ENCODE measurements at places on chromosomes 7 and 10.

DNA sequence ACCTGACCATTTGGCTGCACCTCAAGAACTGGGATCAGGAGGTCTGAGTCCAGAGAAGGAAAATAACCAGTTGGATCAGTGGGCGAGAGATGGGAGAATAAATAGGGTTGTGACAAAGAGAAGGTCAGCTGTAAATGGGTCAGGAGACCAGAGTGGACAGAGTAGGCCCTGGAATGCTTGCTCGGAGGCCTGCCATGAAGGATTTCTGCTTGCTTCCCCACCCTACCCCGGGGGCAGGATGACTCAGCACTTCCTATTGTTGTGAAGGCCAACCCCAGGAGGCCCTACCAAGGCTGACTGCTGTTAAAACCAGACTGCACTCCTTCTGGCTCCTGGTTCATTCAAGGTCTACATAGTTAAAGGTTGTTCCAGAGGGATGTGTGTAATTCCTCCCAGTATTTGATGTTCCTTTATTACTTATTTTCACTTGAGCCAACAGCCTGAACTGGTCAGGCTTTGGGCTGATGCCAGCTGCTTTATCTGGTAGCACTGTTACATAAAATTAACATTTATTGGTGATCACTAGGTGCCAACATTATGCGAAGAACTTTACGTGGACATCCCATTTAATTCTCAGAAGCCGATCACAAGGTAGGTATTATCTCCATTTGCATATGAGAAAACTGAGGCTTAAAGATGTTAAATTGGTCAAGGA, 27.3 kb upstream of the IFRD1 start:
- DNase-seq: peak; percentile 96

GRCh38 chr7:114534953-114535352, 120.3 kb downstream of the FOXP2 start:
- no peak for DNase-seq

GRCh38 chr7:107446988-107447387, 22.9 kb upstream of the GPR22 start:
- peak; percentile 28 for DNase-seq

DNA sequence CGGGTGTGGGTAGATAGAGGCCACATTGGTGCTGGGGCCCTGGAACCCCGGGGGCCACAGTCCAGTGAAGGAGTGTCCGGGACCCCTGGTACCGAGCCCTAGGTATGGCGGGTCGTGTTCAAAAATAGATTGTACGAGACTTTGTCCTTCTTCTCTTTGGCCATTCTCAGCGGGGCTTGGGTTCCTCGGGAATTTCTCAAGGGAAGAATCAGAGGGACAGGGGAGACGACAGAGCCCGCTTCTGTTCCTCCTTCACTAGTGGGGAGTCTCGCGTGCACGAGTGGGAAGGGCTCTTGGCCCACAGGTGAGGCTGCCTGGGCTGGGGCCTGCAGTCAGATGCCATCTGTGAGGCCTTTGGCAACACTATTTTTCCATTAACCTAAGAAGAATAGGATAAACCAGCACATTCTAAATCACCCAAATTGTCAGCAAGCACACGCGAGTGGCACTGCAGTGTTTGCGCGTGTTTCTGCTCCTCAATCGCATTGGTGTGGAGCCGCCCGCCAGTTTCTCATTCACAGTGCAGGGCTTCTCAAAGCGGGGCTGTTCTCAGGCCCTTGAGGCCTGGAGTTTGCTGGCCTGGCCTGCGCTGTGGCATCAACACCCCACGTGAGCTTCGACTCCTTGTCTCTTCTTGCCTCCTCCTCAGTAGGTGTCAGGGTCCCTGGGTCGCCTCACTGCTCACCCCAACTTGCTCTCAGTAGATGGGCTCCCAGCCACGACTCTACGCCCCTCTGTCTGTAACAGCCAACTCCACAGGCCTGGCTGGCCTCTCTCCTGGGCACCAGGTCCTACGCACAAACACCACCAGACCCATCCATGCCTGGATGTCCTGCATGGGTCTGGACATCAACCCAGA, 187.6 kb upstream of the SHH start:
- no peak for DNase-seq

DNA sequence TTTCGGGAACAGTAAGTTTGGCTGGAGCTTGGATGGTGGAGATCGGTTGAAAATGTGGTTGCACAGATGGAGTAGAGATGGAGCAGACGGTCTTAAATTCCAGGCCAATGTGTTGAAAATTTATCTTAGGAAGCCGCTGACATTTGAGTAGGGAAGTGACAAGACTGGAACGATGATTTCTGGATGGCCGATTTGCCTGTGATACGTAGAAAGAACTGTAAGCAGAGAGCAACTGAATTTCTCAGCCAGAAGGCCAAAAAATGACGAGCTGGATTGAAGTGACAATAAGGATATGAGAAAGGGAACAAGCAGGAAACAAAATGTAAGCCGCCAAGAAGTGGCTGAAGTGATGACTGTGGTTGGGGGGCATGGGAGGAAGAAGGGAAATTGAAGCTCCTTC, 687 bp upstream of the ARMC3 start:
- no peak for DNase-seq

- peak; percentile 20 for DNase-seq
Measured at GRCh38 chr10:124414076-124414475, 4.6 kb downstream of the OAT start.

DNA sequence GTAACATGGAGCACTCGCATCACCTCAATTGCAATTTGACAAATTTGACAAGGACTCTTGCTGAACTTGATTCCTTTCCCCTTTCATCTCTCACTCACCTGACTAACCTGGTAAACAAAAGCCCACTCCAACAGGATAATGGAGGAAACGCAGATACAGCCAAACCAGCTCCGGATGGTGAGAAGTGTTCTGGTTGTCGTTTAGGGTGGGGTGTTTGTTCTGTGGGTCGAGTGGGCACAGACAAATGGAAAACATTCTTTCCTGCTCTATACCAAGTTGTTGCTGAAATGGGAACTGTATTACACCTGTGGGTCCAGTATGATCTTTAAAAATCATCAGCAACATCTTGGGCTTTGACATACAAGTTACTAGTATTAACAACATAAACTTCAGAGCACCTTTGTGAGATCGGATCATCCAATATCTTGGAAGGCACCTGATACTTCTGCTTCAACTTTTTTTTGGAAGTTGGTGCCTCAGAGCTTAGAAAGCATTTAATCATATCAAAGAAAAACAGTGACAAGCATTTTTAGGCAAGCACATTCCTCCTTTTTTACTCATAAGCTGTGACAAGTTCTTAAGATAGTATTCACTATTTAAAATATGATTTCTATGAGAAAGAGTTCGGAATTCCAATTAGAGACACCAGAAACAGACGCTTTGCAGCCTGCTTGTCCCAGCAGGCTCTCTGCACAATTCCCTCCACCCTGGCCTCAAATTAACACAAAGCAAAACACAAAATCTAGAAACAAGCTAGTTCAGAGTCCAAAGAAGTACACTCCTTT, 58.1 kb downstream of the CCDC186 start:
- DNase-seq: peak; percentile 32

DNA sequence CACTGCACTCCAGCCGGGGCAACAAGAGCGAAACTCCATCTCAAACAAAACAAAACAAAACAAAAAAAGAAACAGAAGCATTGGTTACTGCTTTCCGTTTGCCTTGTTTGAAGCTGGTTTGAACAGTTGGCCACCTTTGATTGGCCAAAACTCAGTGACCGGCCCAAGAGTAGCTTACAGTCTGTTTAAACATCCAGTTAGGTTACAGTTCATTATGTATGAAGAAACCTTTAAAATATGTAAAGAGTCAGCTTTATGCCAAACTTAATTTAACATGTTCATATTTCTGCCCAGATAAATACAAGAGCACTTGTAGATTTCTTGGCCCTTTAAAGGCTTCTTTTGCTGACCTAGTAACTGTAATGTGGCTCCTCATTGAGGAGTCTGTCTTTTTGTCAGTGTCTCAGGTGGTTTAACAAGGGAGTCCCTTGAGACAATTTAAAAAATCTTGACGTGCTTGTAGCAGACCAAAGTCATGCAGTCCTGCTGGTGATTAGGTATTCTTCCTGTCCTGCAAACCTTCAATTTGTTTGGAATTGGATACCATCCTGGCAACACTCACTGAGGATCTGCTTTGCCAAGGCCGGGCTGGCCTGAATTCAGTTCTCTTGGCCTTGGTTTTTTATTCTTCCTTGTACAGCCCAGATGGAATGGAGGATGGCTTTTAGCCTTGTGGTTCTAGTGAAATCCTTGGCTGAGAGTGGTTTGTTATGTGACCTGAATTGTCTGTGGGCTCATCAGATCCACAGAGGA, 128.9 kb downstream of the PLXDC2 start:
- no peak for DNase-seq

- DNase-seq: no peak
Measured at GRCh38 chr7:16014031-16014430, 327.5 kb upstream of the MEOX2 start.

- DNase-seq: no peak
Measured at GRCh38 chr10:44572146-44572545, 187.2 kb upstream of the CXCL12 start.

- no peak for DNase-seq
Measured at GRCh38 chr7:51789489-51789888, 472.9 kb upstream of the COBL start.

GRCh38 chr10:60099998-60100747, 193.8 kb upstream of the CCDC6 start:
- DNase-seq: peak; percentile 57

- peak; percentile 59 for DNase-seq
Measured at GRCh38 chr7:35424869-35425495, 171.1 kb upstream of the TBX20 start.

DNA sequence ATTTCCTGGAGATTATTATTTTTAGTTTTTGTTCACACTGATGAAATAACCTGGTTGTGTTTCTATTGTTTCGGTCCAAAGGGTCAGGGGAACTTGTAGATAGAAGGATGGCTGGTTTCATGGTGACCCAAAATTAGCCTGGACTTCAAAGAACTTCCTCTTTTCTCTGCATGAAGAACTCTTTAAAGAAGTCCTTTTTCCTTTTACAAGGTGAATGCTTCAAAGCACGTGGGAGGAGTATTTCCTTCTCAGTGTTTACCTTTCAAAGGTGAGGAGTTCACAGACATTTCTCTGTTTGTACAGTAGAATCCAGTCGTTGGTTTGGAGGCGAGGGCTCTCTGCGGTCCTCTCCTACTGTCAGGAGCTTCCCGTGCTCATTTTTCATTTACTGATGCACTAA, 561.7 kb downstream of the GATA3 start:
- no peak for DNase-seq

- no peak for DNase-seq
Measured at GRCh38 chr10:62709200-62709599, 95.3 kb upstream of the ADO start.

- no peak for DNase-seq
Measured at GRCh38 chr7:47211519-47211973, 370.4 kb downstream of the TNS3 start.

DNA sequence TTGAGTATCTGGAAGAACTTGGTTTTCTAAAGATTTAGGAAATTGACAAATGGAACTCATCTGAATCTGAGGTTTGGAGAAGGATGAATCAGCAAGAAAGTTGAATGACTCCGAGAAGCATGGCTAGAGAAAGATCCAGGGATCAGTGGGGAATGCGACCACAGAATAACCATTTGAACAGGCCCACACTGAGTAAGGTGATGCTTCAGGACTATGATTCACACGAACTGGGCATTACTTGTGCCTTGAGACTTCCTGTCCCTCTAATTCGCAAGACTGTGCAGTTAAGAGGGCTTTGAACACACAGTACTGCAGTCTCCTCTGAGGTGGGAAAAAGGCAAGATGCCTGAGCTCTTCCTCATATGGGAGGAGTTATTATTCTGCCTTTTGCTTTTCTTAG, 395.5 kb upstream of the POM121L12 start:
- no peak for DNase-seq

DNA sequence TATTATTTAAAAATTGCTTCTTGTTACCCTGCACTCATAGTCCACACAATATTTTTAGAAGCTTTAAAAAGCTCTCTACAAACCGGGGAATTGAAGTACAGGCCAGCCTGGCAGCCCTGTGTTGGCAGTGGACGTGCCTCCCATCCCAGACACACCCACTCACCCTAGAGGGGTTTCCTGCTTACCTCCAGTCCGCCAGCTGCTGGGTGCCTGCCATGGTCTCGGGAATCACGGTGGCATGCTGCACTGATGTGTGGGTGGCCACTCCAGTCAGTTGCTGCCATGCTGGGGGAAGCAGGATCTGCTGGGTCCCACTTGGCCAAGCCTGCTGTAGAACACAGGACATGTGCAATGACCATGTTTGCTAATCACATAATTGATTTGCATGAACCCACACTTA, 80.4 kb downstream of the CLEC2L start:
- no peak for DNase-seq

All from EH (cell line).